Cerebellum (tissue), 4 donors: ENCODE measurements at places on chromosomes 7 and 10.

DNA sequence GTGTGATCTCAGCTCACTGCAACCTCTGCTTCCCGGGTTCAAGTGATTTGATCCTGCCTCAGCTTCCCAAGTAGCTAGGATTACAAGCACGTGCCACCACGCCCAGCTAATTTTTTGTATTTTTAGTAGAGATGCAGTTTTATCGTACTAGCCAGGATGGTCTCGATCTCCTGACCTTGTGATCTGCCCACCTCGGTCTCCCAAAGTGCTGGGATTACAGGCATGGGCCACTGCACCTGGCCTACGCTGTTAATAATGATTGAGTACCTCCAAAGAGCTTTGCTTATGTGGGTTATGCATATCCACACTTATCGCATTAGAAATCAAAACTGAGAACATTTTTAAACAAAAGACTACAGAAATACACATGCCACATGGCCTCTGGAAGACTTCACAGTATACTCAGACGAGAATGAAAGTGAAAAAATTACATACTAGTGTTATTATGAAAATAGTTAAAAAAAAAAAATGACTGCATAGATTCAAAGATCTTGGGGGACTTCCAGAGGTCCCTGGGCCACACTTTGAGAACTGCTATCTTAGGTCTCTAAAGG lies 25.4 kb downstream of the RPP38 start:
- DNase-seq, result no peak

GRCh38 chr7:127781081-127781480 lies 129.1 kb downstream of the SND1 start:
- no peak for DNase-seq

- no peak for DNase-seq
Measured at GRCh38 chr7:116631676-116632075, 40.3 kb upstream of the MET start.

DNA sequence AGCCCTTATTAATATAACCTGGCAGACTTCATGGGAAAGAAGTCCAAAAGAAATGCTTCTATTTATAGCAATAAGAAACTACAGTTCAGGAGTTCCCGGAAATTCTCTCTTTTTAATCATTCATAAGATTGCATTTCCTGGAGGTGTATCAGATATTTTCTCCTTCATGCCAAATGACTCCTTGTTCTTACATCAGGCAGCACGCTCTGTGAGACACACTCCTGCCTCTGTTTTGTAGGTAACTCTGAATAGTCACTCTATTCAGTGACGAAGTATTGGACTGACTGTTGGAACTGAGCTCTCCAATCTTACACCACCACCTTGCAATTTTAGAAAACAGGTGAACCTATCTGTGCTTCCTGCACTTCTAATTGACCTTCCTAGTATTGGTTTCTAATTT lies 78.7 kb upstream of the MSRB2 start:
- no peak for DNase-seq

GRCh38 chr10:22649390-22649841 lies 65.0 kb downstream of the PIP4K2A start:
- no peak for DNase-seq
